ENCODE measurements at places on chromosomes 4 and X.

DNA sequence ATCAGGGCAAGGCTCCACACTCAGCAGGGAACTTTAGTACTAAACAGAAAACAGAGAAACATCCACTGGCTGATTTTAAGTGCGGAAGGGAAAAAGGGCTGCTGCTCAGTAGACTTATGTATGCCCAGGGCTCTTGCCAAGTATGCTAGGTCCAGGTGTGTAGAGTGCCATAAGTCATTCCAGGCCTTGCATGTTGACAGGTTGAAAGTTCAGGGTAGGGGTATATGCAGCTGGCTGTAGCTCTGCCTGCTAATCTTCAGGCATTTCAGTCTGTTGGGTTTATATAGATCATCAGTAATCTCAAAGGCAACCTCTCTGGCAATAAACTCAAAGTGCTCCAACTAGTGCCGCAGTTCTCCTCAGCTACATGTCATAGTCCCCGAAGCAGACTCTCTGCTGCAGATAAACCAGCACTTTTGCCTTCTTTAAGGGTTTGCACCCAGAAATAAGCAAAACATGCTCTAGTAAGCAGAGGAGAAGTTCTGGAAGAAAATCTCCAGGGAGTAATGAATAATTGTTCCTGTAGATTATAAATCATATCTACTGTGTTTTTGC lies 134.9 kb upstream of the GRIA3 start:
- DNase-seq, result no peak

DNA sequence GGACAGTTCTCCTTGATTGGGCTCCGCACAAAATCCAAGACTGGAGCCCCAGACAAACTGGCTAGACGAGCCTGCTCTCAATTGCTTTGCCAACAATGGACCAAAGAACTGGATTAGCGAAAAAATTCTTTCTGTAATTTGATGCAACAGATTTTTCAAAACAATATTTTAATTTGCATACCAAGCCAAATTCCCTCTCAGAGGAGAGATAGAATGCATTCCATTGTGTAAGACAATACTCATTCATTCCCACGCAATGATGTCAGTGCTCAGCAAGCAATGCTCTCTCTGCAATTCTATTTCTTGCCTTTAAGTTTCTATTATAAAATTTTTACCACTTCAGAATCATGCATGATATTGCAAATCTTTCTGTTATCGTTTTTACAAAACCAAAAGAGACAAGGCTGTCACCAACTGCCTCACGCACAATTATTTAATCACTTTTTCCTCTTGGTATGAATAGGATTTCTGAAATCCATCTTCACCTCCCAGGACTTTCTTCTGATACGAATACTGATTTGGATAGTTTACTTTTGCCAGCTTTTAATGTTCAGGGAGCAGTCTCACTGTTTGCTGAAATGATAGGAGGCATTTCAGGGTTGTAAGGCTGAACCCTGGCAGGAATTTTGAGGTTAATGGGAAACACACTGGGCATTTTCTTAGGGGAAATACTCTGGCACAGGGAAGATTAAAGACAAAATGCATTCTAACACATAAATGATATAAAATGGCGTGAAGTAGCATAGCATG lies 46.1 kb upstream of the HCCS start:
- DNase-seq, result no peak

GRCh38 chrX:103250977-103251376 lies 4.0 kb downstream of the TCEAL8 start:
- no peak for DNase-seq

- peak; percentile 100 for DNase-seq
These were observed at the start of gene ASMTL for GRCh38 chrX:1452516-1453394. Gene ASMTL, minus strand, starts transcription at chrX:1452909. Its CDS starts 69 bp downstream, at chrX:1452840.

Measured in activated naive CD8-positive, alpha-beta T cell treated with anti-CD3 and anti-CD28 coated beads for 36 hours (primary cell).